ENCODE measurements at places on chromosomes 12 and 14. TPM values are rescaled to one million over a fixed set of nuclear protein-coding genes. Genes with fewer than 3 reads are reported as not detected.

- peaks cover 11% of the 10 kb centered on the region for H3K27me3 ChIP-seq
- H3K4me1 ChIP-seq: peaks cover 28% of the 10 kb centered on the region
- DNase-seq: no peak
- no peak overlapping the region for H3K27ac ChIP-seq
- no peaks in the 10 kb centered on the region for H3K36me3 ChIP-seq
These were observed 191.5 kb upstream of the C14orf180 start for GRCh38 chr14:104388011-104388521.

DNA sequence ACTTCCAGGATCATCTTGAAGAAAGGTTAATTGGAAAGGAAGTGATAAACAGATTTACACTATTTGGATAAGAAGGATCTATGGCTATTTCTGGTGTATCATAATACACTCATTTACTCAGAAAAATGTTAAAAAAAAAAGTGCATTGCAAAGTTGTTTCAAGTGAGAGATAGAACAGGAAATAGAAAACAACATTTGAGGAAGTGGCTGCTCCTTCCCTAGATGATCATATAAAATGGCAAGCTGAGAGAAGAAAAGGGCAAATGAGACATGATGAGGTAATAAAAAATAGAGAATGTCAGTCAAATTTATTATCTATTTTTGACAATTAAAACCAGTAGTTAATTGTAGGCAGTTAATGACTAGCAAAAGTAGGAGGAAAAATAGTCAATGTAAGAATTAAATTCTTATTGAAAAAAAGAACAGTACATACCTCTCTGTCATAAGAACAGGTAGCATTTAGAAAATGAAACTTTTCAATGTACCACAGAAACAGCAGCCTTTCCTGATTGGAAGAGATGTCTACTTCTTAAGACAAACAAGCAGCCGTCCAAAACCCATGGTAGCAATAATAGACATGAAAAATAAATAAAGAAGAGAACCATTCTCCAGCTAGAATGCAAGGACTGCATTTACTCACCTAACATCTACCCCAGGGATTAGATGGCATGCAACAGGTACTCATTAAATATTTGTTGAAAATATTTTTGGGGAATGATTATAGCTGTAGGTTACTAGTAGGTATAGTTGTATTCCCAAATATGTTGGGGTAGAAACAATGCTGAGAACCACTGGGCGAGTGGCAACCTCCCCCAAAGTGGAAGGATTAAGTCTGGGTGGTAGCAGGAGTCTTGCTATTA lies 63.9 kb upstream of the GRIP1 start:
- H3K36me3 ChIP-seq: no peaks in the 10 kb centered on the region
- H3K4me3 ChIP-seq: no peak overlapping the region
- no peak for DNase-seq
- no peaks in the 10 kb centered on the region for H3K27me3 ChIP-seq
- H3K27ac ChIP-seq: no peak overlapping the region

GRCh38 chr12:49219417-49220026 lies 30.6 kb upstream of the TUBA1A start:
- H3K27me3 ChIP-seq: no peaks in the 10 kb centered on the region
- no peak overlapping the region for H3K27ac ChIP-seq
- no peak overlapping the region for H3K4me3 ChIP-seq
- H3K4me1 ChIP-seq: peaks cover 19% of the 10 kb centered on the region
- DNase-seq: no peak

DNA sequence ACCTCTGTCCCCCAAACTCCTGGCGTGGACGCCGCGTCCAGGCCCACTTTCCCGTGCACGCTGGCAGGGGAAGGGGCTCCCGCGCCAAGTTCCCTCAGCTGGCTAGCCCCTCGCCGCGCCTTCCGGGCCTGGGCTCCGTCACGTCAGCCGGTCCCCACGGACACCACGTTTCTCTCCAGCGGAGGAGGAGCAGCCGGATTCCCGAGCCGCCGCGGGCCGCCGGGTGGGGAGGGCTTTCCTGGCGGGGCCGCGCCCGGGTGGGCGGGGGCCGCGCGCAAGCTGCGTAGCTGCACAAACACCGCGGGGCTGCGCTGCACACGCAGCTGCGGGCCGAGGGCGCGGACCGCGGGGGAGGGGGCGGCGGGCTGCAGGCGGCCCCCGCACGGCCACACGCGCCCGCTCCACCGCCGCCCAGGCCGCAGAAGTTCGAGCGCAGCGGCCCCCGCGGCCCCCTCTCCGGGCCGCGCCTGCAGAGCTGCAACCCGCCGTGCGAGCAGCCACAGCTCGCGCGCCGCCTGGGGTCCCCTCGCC lies 45.1 kb upstream of the PNMA1 start:
- peaks cover 17% of the 10 kb centered on the region for H3K4me1 ChIP-seq
- H3K36me3 ChIP-seq: no peaks in the 10 kb centered on the region
- peaks cover 8% of the 10 kb centered on the region for H3K27me3 ChIP-seq
- H3K4me3 ChIP-seq: peak overlapping the region; percentile 65
- no peak overlapping the region for H3K27ac ChIP-seq

DNA sequence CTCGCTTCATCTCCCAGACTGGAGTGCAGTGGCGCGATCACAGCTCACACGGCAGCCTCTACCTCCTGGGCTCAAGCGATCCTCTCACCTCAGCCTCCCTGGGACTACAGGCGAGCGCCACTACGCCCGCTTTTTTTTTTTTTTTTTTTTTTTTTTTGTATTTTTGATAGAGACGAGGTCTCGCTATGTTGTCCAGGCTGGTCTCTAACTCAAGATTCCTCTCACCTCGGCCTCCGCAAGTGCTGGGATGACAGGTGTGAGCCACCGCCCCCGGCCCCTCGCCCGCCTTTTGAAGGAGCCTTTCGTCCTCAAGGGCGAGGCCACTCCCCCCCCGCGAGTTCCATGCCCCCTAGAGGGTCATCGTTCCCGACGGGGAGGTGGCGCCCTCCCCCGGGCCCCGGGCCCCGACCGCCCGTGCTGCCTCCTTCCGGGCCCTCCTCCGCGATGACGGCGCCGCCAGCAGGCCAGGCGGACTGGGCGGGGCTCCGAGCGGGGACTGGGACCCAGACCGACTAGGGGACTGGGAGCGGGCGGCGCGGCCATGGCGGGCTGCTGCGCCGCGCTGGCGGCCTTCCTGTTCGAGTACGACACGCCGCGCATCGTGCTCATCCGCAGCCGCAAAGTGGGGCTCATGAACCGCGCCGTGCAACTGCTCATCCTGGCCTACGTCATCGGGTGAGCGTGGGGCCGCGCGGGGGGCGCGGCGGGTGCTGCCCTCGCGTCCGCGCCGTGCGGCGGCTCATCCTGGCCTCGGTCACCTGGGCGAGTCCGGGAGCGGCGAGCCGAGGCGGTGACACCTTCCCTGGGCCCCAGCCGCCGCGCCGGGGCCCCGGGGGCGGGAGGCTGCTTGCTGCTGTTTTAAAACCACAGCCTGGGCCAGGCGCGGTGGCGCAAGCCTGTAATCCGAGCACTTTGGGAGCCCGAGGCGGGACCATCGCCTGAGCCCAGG lies at the start of gene P2RX4:
P2RX4 (plus strand) TSS at position 506 of the 949 bp plus-strand sequence; CDS start at position 542, 36 bp downstream.
- H3K4me1 ChIP-seq: peaks cover 1% of the 10 kb centered on the region
- H3K4me3 ChIP-seq: peak within 1 kb of the TSS; percentile 87
- DNase-seq: peak; percentile 85
- peaks cover 2% of the 10 kb centered on the region for H3K36me3 ChIP-seq

DNA sequence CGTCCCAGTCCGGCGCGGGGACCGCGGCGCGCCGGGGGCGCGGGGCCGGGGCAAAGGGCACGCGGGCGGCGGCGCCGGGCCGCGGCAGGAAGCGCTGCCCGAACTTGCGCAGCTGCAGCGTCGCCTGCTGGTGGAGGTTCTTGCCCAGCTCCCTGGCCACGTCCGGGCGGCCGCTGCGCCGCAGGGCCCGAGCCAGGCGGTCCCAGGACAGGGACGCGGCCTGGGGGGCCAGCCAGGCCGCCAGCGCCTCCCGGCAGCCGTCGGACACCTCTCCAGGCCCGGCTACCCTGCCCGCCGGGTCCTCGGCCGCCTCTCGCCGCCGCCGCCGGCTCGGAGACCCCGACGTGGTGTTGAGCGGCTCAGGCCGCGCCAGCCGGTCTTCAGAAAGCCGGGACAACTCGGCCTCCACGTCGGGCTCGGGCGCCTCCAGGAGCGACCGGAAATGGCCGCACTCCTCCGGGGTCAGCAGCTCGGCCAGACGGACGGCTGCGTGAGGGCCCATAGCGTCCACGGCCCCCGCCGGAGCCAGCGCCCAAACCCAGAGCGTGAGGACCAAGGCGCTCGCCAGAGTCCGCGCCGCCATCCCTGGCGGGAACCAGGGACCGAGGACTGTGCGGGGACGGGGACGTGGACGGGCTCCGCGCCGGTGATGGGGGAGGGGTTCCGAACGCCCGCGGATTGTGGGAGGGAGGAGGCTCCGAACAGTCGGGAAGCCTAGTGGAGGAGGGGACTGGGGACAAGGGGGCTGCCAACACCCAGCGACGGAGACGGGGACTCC lies 34.0 kb downstream of the FIGNL2 start:
- no peak overlapping the region for H3K27ac ChIP-seq
- peaks cover 27% of the 10 kb centered on the region for H3K27me3 ChIP-seq
- no peaks in the 10 kb centered on the region for H3K36me3 ChIP-seq
- H3K4me1 ChIP-seq: peaks cover 27% of the 10 kb centered on the region

- no peak for DNase-seq
- no peak overlapping the region for H3K4me3 ChIP-seq
- H3K27me3 ChIP-seq: peaks cover 11% of the 10 kb centered on the region
- H3K36me3 ChIP-seq: peaks cover 5% of the 10 kb centered on the region
- H3K27ac ChIP-seq: peak overlapping the region; percentile 43
These were observed 41.4 kb downstream of the LRCOL1 start for GRCh38 chr12:132568826-132569480.

- no peaks in the 10 kb centered on the region for H3K36me3 ChIP-seq
- no peak overlapping the region for H3K27ac ChIP-seq
- no peak for DNase-seq
These were observed 181.8 kb upstream of the MYL2 start for GRCh38 chr12:111102102-111102739.

- no peaks in the 10 kb centered on the region for H3K36me3 ChIP-seq
- H3K27ac ChIP-seq: no peak overlapping the region
- no peak for DNase-seq
These were observed 105.1 kb downstream of the KTN1 start for GRCh38 chr14:55684956-55685584.

GRCh38 chr12:53097207-53097563 lies 282 bp upstream of the IGFBP6 start:
- H3K36me3 ChIP-seq: no peaks in the 10 kb centered on the region
- DNase-seq: no peak
- H3K4me1 ChIP-seq: peaks cover 8% of the 10 kb centered on the region
- peak overlapping the region; percentile 88 for H3K4me3 ChIP-seq

- no peaks in the 10 kb centered on the region for H3K36me3 ChIP-seq
- no peak overlapping the region for H3K27ac ChIP-seq
- no peak for DNase-seq
- no peaks in the 10 kb centered on the region for H3K4me1 ChIP-seq
- H3K4me3 ChIP-seq: no peak overlapping the region
These were observed 12.7 kb downstream of the BMAL2 start for GRCh38 chr12:27345376-27345775.

DNA sequence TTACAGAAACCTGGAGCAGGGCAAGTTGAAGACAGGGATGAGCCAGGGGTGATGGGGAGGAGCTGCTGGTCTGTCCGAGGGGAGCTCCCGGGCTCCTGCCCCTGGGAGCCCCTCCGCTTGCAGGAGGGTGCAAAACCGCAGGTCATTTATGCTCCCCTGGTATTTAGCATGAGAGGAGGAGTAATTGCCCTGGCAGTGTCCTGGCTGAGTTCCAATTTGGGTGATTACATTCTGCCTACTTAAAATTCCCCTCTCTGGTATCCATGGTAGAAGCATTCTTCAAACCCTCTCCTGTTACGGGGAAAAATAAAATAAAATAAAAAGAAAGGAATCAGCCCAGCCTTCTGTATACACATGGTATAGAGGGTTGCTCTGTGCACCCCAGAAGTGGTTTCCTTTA lies 61.7 kb upstream of the VRK1 start:
- no peak overlapping the region for H3K4me3 ChIP-seq
- no peaks in the 10 kb centered on the region for H3K36me3 ChIP-seq
- H3K4me1 ChIP-seq: peaks cover 16% of the 10 kb centered on the region
- no peak for DNase-seq
- H3K27me3 ChIP-seq: no peaks in the 10 kb centered on the region
- no peak overlapping the region for H3K27ac ChIP-seq

- peak overlapping the region; percentile 33 for H3K27ac ChIP-seq
- DNase-seq: no peak
- peaks cover 46% of the 10 kb centered on the region for H3K4me1 ChIP-seq
- H3K4me3 ChIP-seq: peak overlapping the region; percentile 22
- H3K36me3 ChIP-seq: no peaks in the 10 kb centered on the region
- H3K27me3 ChIP-seq: peaks cover 7% of the 10 kb centered on the region
These were observed 189.4 kb downstream of the CACNA1C start for GRCh38 chr12:2242216-2242615.

DNA sequence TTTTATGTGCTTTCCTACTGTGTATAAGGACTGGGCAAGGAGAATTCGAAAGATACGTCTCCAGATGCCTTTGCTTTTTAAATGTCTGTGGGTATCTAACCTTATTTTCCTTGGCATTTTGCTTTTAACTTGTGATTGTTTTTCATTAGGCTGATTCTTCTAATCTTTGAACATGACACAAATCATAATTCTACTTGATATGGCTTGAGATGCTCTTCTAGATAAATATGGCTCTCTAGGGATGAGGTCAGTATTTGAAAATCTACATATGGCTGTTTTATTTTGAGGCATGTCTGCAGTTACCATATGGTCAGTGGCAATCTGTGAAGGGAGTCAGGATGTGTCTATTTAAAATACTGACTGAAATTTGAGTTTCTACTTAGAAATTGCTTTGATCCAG lies 139.2 kb downstream of the SLC2A13 start:
- H3K36me3 ChIP-seq: peaks cover 4% of the 10 kb centered on the region
- H3K4me1 ChIP-seq: peaks cover 24% of the 10 kb centered on the region
- peaks cover 7% of the 10 kb centered on the region for H3K27me3 ChIP-seq
- H3K27ac ChIP-seq: peak overlapping the region; percentile 87
- peak overlapping the region; percentile 66 for H3K4me3 ChIP-seq

GRCh38 chr14:54189748-54190354 lies 207.0 kb upstream of the CDKN3 start:
- peaks cover 11% of the 10 kb centered on the region for H3K4me1 ChIP-seq
- DNase-seq: no peak
- H3K27ac ChIP-seq: no peak overlapping the region
- H3K4me3 ChIP-seq: no peak overlapping the region
- no peaks in the 10 kb centered on the region for H3K27me3 ChIP-seq

GRCh38 chr14:62722406-62722805 lies 322.9 kb downstream of the KCNH5 start:
- no peak overlapping the region for H3K27ac ChIP-seq
- no peak for DNase-seq
- no peaks in the 10 kb centered on the region for H3K36me3 ChIP-seq
- no peak overlapping the region for H3K4me3 ChIP-seq
- no peaks in the 10 kb centered on the region for H3K27me3 ChIP-seq

GRCh38 chr12:118455327-118455726 lies 79.0 kb downstream of the SUDS3 start:
- DNase-seq: no peak
- H3K36me3 ChIP-seq: peaks cover 8% of the 10 kb centered on the region
- H3K27ac ChIP-seq: no peak overlapping the region
- no peak overlapping the region for H3K4me3 ChIP-seq
- H3K4me1 ChIP-seq: no peaks in the 10 kb centered on the region

Gene WNT5B
- total RNA-seq: 16.3 TPM

Gene OTX2
- total RNA-seq: 18.8 TPM

Gene PLEKHD1
- total RNA-seq: 1.3 TPM

Gene WSCD2
- total RNA-seq: 1.4 TPM
